Stimulated activated CD8-positive, alpha-beta memory T cell treated with anti-CD3 and anti-CD28 coated beads, Interleukin-4, amount 100 ng/mL, for 4 hours (primary cell): ENCODE measurements at places on chromosomes 12 and 14.

DNA sequence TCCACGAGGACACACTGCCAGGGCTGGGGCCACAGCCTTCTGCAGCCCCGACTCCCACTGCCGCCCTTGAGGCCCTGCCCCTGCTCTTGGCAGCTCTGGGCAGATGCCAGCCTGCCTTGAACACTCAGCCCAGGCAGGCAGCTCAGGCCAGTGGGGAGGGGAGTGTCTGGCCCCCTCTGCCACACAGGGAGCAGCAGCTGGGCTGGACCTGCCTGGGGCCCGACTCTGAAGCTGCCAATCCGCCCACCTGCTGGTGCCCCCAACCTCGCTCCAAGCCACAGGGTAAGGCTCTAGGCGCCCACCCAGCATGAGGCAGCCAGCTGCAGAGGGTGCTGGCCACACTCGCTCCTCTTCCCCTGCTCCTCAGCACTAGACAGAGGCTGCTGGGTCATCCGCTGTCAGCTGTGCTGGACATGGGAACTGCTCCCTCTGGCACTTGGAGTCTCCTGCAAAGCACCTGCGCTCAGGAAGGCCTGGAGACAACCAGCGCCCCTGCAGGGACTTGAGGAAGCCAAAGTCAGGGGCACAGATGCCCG lies 24.6 kb upstream of the NUDT14 start:
- no peak for DNase-seq

DNA sequence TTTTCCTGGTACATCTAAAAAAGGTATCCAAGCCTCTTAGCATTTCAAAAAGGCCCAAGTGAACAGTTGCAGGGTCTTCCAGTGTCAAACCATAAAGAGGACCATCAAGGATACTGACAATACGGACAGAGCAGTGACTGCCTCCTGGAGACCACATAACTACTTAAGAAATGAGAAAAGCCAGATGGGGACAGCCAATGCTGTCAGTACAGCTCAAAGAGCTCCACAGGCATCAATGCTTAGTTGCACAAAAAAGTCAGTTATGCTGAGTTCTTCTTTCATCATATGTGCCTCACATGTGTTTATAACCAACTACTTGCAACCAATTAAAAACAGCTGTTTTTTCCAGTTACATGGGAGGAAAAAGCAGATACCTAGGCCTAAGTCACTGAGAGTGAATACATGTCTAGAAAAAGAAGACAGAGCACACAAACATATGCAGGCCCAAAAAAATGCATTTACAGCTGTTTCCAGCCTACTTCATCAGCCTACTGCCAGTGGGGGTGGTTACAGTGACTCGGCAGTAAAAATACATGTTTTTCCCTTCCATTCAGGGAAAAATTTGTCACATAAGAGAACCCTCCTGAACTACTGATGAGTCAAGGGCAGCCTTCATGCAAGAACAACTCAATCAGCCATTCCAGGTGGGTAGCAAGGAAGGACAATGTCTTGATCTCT lies 84.0 kb downstream of the DCAF5 start:
- no peak for DNase-seq

- DNase-seq = no peak
Measured at GRCh38 chr12:108312693-108313189, 26.4 kb downstream of the CMKLR1 start.

DNA sequence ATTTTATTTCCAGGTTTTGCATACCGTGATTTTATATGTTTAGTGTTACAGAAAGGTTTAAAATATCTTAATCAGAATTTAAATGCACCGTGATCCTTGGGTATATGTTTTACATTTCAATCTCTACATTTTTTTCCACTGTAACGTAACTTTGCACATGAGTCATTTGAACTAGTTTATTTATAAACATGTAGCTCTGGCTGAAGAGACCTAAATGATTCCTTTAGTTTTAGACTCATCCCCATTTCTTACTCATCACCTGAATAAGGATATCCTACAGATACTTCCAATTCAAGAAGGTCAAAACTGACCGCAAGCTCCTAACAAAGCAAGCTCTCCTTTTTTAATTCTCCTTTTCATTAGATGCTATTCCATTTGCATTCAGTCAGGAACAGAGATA lies 42.7 kb upstream of the SLC6A15 start:
- DNase-seq = no peak

DNA sequence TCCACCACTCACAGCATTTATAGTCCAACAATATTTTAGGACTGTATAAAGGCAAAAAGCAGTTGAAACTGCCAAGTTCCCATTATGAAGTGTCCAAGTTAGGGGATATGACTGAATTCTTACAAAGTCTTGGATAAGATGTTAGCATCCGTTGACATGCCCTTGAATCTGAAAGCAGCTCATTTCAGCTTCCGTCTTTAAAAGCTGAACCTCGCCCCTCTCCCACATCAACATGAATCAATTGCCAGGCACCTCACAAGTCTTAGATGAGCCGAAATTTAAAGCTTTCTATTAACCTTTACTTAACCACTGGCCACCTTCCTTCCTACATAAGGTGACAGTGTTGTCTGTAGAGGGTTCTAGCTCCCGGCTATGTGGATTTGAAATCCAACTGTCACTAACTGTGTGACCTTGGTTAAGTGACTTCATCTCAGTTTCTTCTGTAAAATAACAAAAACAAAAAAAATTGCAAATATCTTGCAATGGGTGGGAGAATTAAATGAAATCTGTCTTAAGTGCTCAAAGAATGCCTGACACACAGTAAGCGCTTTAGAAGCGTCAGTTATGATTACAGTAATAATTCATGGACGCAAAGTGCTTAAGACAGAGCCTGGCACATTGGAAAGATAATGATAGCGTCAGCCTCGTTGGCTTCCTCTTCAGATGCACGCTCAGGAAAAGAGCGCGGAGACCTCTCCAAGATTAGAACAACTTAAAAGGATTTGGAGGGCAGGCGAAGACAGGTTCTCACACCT lies 1.2 kb downstream of the PPP1CC start:
- no peak for DNase-seq

- DNase-seq = no peak
Measured at GRCh38 chr12:69466867-69467266, 3.3 kb upstream of the FRS2 start.

DNA sequence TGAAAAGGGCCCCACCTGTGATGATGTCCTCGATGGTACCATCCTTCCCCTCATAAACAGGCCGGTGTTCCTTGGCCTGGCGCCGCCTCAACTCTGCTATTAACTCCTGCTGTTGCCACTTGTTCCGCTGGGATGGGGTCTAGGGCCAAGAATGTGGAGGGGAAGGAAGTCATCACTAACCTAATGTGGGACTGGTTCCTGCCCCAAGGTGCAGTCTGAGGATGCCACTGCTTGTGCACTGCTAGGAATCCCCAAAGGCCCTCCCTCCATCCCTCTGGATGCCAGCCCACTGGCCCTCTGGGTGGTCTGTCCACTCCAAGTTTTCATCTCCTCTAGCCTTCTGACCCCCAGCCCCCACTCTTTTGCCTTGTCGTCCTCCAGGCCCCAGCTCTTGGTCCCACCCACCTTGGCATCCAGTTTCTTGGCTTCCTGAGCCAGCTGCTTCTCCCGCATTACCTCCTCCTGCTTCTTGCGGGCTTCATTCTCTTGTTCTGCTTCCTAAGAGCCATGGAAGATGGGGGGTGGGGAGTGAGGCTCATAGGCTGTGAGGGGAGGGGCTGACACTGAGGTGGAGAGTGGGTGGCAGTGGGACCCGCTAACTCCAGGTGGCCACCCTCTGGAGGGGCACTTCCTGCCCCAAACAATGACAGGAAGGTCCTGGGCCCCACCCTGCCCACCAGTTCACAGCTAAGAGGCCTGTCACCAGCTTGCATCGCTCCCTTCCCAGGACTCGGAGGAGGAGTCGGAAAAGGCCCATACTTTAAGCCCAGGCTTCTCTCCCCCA lies 23.7 kb downstream of the PRPF40B start:
- no peak for DNase-seq

- DNase-seq = no peak
Measured at GRCh38 chr12:42568952-42569915, 20.3 kb downstream of the PRICKLE1 start.

DNA sequence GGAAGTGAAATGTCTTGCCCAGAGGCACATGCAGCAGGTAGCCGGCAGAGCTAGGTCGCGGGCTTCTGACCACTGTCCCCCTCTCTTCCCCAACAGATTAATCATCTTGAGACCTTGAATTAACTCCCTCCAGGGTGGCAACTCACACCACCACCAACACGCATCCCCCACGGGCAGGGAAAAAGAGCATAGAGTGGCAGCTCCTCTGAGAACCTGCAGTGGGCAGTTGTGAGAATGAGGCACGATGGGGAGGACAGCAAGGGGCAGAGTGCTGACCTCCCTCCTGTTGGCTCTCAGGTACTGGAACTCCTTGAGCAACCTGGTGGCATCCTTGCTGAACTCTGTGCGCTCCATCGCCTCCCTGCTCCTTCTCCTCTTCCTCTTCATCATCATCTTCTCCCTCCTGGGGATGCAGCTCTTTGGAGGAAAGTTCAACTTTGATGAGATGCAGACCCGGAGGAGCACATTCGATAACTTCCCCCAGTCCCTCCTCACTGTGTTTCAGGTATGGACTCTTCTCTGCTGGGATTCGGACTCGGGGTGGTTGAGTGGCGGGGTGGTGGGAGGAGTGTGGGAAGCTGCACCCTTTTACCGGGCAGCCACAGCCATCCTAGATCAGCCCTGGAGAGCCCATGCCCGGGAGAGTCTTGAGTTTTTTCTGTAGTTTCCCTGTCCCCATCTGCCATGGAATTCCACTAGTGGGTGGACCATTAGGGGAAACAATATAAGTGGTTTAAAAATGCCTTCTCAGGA lies 213.3 kb upstream of the FKBP4 start:
- DNase-seq = no peak

- no peak for DNase-seq
Measured at GRCh38 chr12:56417739-56418138, 31.5 kb downstream of the TIMELESS start.

DNA sequence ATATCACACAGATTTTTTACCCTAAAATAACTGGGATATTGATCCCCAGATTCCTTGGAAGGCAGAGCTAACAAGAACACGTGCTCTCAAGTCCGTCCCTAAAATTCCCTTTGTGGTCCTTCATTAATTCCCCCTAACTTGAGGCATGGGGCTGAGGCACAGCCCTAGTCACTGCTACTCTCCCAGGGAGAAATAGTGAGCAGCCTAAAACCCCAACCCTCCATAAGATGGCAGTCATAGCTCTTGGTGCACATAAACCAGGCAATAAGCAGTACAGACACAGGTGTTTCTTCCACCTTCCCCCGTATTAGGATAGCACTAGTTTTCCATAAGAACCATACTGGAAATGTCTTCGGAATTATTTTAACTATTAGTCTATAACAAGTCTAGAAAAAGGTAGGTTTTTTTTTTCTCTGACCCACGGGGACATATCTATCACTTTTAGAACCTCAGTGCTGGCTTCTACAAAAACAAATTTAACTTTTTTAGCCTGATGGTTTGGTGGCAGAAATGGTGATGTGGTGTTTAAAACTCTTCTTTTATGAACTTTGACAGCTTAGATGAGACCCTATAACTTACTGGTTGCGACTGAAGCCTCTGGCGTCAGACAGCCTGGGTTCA lies 3.1 kb upstream of the ARHGEF40 start:
- no peak for DNase-seq

GRCh38 chr12:50099302-50100008 lies 4.4 kb upstream of the GPD1 start:
- DNase-seq = no peak

DNA sequence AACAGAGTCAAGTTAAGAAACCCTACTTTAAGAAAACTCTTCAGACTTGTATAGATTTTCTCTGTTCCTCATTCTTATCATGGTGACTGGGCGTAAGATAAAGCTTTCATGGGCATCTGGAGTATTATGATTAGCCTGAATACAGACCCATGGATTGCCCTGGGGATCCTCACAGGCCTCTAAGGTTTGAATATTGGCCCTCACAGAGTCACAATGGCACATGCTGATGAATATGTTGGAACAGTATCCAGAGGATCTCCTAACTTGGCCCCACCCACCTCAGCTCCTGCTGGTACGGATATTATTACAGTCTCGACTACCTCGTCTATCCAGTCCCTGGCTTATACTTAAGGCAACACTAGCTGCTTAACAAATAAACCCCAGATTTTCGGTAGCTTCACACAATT lies 8.1 kb downstream of the OSBPL8 start:
- DNase-seq = no peak

- no peak for DNase-seq
Measured at GRCh38 chr14:69137843-69138535, 14.9 kb downstream of the DCAF5 start.

GRCh38 chr12:6426882-6427671 lies 17.7 kb upstream of the CD27 start:
- peak; percentile 90 for DNase-seq

DNA sequence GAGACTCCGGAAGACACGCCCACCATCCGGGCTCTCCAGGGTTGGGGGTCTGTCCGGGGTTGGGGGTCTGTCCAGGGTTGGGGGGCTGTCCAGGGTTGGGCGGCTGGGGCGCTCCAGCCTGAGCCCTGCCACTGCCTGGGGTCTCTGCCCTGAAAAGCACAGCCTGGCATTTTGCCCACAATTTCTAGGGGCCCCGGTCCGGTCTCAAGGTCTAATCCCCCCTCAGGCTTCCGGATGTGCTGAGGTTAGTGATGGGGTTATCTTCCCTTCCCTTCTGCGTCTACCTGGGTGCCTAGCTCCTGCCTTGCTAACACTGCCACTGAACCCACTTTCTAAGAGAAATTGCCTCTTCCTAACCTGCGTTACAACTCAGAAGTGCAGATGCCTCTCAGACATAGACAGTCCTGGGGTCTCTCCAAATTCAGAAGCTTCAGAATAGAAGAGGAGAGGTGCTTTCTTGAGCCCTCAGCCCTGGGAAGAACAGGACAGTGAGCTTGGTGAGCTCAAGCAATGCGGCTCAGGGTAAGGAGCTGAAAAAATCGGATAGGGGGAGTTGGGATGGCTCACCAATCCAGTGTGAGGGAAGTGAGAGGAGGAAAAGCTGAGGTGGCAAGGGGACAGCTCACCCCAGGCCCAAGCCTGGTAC lies 5.7 kb downstream of the LHX5 start:
- DNase-seq = no peak

DNA sequence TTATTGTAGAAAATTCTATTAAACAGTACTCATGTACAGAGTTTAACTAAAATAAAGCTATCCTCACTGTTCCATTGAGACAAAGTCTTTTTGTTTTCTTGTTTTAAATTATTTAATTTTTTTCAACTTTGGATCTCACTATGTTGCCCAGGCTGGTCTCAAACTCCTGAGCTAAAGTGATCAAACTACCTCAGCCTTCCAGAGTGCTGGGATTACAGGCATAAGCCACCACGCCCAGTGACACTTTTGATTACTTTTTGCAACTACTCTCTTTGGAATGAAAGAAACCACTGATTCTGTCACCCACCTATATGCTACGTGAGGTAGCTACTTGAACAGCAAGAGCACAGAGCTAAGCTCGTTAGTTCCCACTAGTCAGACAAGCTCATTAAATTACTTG lies 17.1 kb downstream of the ZFC3H1 start:
- no peak for DNase-seq

GRCh38 chr12:72493407-72493806 lies 221.2 kb downstream of the TRHDE start:
- no peak for DNase-seq

GRCh38 chr12:69563166-69563762 lies 22.0 kb upstream of the CCT2 start:
- no peak for DNase-seq

GRCh38 chr12:51195841-51196240 lies 22.0 kb downstream of the POU6F1 start:
- DNase-seq = no peak
